Stimulated activated CD4-positive, alpha-beta T cell treated with anti-CD3 and anti-CD28 coated beads, Interleukin-2, amount 100 ng/mL, for 4 hours (primary cell): ENCODE measurements at places on chromosomes 7 and 10.

DNA sequence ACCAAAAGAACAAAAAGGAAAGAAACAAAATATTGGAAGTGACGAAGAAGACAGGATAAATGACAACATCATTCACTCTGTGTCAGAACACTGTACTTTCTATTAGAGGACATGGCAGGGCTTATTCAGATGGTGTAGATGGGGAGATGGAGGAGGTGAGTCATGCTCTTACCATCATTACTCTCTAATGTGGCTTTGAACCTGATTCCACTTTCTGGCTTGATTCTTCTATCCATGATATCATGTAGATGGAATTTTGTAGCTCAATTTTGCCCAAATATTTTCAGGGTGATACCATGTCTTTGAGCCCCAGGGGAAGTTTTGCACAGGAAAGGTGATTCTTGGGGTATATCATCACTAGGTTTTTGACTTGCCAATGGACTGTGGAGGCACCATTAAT lies 91.7 kb downstream of the CFAP58 start:
- DNase-seq = no peak

DNA sequence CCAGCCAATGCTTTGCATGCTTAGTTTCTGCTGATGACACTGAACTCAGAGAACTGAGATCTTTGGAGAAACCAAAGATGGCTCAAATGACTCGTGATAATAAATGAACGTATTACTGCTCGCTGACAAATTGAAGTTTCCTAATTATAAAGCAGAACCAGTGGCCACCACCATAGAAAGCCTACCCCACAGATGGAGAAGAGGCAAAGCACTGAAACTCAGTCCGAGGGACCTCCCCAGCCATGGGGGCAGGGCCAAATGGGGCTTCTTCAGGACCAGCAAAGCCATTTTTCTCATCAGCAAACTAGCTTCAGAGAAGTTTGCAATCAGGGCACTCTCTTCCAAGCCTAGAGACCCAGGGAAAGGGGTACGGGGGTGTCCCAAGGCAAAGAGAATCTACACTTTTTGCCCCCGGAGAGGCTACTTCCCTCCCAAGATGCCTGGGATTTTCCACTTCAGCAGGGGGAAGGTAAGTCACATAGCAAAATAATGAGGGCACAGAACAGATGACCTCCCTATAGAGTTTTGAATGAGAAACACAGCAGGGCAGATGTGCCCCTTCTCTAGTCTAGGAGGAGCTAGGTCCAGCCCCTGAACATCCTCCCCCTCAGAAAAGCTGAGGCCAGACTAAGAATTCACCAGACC lies 4.3 kb upstream of the IL6 start:
- no peak for DNase-seq

DNA sequence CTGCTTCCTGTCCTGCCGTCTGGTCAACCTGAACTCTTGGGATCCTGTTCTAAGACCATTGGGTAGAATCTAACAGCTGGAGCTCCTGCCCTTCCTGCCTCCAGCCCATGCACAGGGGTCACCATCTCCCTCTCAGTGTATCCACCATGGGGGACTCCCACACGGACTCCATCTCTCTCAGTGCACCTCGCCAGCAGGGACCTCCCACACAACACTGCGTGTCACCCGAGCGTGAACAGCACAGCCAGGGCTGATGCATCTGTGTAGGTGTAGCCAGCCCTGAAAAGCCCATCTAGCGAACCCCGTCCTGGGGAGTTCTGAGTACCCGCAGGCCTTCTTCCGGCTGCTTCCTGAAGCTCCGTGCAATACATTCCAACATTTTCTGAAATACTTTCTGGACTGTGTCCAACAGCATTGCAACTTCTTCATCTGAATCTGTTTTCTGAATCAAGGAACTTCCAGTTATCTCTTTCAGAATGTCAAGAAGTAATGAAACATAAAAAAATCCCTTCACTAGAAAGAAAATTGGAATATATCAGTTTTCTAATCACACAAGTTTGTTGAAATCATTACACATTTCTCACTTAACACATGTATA lies 52.5 kb downstream of the NCAPG2 start:
- no peak for DNase-seq

- DNase-seq = no peak
Measured at GRCh38 chr10:51447119-51447518, 252.3 kb downstream of the CSTF2T start.

DNA sequence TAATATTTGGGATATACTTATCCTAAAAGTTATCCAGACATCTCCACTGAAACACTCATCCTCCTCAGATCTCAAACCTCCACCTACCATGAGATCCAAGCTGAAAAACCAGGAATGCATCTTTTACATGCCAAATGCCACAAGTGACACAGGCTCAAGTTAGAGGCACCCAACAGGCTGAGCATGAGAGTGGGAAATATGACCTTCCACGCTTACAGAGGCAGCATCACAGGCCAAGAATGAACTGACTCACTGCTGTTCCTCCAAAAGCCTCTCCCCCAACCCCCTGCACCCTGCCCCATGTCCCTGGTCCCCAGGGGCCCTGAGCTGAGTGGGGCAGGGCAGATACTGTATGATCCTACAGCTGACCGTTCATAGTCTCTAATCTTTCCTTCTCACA lies 4.8 kb upstream of the MTPAP start:
- no peak for DNase-seq

DNA sequence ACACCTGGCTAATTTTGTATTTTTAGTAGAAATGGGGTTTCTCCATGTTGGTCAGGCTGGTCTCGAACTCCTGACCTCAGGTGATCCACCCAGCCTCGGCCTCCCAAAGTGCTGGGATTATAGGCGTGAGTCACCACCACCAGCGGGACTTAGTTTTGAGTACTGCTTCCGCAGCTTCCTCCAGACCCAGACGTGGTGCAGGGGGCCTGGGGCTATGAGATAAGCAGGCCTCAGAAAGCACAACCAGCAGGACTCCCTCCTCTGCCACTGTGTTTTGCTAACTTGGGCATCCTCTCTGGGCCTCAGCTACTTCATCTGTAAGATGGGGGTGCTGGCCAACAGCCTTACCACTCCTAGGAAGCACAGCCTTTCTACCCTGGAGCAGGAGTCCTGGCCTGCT lies 37.8 kb downstream of the GOLGA7B start:
- no peak for DNase-seq

GRCh38 chr7:664402-664775 lies 62.1 kb upstream of the DNAAF5 start:
- DNase-seq = no peak

- peak; percentile 26 for DNase-seq
Measured at GRCh38 chr7:8418629-8419245, 14.7 kb upstream of the NXPH1 start.

- no peak for DNase-seq
Measured at GRCh38 chr10:33660329-33660728, 325.9 kb upstream of the NRP1 start.

GRCh38 chr7:150955519-150956394 lies 22.4 kb downstream of the KCNH2 start:
- no peak for DNase-seq

- no peak for DNase-seq
Measured at GRCh38 chr10:70582793-70583668, 19.5 kb downstream of the PRF1 start.

DNA sequence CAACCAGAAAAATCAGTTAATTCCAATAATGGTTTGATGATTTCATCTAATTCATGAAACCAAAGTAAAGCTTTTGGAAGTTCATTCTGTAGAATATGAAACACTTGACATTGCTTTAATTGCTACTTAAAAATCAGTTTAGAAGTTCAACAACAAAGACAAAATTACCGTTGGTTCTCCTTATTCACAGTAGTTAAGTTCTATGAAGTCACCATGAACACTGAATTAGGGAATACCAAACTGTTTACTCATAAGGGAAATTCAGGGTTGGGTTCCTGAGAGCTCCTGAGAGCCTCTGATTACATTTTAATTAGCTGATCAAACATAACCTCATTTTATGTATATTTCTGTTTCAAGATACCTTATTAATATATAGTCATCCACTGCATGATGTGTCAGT lies 46.2 kb downstream of the ZNF438 start:
- no peak for DNase-seq

GRCh38 chr10:121543545-121543944 lies 54.7 kb downstream of the FGFR2 start:
- no peak for DNase-seq
